NCI-H524 treated with DMSO at 0.1 percent for 48 hours (cell line): ENCODE measurements at places on chromosomes 3 and 15.
A peak's percentile ranks its signal among the peaks of the same experiment; 100 is the strongest.

DNA sequence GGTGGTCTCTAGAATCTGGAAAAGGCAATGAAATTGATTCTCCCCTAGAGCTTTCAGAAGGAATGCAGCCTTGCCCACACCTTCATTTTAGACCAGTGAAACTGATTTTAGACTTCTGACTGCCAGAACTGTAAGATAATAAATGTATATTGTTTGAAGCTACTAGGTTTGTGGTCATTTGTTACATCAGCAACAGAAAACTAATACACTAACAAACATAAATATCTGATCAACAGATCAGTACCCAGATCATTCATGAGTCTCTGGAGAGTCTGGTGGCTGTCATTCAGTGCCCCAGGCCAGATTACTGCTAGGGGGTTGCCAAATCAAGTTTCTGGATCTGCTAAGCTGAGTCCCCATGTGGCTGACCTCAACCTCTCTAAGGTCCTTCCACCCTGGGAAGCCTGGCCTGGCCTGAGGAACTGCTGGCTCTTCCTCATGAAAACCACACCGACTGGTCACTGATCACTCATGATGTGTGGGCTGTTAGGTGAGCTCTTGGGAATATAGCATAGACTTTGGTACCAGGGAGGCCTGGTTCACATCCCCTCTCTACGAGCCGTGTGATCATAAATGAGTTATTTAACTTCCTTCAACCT lies 11.1 kb upstream of the LACTB start:
- no peak for DNase-seq

GRCh38 chr15:77748078-77749064 lies 115.7 kb upstream of the LINGO1 start:
- DNase-seq = no peak

DNA sequence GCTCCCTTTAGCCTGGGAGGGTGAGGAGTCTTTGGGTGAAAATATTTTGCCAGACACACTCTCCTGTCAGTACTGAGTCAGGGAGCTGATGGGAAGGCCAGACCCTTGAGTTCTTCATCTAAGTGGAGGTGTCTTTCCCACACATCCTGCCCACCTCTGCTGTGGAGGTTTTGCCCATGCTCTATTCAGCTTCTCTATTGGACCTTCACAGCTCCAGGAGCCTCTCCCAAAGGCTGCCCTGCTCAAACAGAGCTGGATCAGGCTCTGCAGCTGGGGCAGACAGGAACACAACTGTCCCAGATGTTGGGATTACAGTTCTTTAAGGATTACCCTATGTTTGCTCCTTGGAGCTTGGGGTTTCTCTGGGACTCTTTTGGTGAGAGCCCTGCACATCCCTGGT lies 77.9 kb downstream of the SPSB4 start:
- no peak for DNase-seq

GRCh38 chr3:146544002-146544928 lies at the start of gene PLSCR1:
TSS of gene PLSCR1 (minus strand) at chr3:146544607. CDS start at chr3:146536552, 8,055 bp downstream.
- peak; percentile 65 for DNase-seq

DNA sequence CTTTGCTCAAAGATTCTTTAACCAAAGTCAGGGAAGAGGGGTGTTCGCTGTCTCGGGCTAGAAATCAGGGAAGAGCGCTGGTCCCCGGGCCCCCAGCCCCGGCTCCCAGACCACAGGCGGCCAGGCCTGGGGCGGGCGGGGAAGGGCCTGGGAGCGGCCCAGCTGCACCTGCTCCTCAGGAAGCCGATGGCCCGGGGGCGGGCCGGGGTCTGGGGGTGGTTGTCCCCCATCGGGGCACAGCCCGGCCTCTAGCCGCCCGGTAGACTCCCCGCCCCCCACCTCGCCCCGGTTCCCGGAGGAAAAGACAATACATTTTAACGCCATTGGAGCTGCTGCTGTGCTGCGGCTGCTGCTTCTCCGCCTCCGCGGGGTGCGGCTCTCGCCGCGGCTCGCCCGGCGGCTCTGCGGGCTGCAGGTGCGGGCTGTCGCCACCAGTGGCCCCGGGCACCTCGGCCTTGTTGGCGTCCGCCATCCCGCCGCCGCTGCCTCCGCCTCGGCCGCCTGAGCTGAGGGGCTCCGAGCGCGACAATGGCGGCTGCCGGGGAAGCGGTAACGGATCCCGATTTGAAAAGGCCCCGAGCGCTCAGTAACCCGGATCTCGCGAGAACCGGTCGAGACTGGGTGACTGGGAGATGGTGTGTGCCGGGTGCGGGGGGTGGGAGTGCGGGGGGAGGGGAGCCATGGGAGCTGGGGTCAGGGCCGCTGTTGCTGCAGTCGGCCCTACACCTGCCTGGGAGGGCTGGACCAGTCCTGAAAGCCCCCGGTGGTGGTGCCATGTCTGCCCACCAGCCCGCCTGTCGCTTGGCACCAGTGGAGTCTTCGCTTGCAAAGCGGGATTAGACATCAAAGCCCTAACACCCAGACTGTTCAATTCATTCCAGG lies at the start of gene MYEF2:
Gene MYEF2 (minus strand): TSS at position 530 of the 882 bp plus-strand sequence. CDS start 58 bp downstream, at position 472.
- peak; percentile 38 for DNase-seq
